ENCODE measurements at places on chromosomes 5 and 9. TPM values are rescaled to one million over a fixed set of nuclear protein-coding genes. Genes with fewer than 3 reads are reported as not detected.

The SLC12A2 gene
- total RNA-seq: 160 TPM

The PCDHGB4 gene
- total RNA-seq: 1.3 TPM

The NFIB gene
- 74.7 TPM for total RNA-seq

DNA sequence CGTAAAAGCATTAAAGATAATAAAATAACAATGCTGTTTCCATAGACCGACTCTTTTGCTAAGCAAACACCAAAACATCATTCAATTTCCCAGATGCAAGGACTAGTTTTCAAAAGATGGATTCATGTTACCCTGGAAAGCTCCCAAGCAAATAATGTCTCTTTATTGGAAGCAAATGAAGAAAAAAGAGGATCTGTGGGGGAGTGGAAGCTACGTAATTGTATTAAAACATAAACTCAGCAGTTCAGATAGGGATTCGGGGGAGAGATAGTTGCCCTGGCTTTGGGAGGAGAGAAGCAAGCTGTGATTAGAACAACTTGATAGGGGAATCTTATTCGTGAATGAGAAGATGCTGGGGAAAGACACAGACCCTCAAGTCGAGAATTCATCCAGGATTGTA, 491.0 kb upstream of the CLINT1 start:
- no peak for DNase-seq

DNA sequence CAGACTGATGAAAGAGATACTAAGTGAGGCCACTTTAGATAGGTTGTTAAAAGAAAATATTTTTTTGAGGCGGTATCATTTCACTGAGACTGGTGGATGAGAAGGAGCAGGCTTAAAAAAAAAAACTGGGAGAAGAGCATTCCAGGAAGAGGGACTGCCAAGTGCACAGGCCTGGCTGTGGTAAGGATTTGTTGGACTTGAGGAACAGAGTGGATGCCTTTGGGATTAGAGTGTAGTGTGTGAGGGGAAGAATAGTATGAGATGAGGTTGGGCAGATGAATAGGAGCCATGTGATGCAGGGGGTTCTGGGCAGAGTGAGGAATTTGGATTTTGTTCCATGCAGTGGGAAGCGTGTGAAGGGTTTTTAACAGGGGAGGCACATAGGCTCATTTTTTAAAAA, 57.9 kb downstream of the PBX3 start:
- no peak for DNase-seq

- DNase-seq: no peak
Measured at GRCh38 chr5:122908662-122909061, 63.2 kb downstream of the SNX24 start.

GRCh38 chr9:136558373-136558772, 12.5 kb upstream of the NOTCH1 start:
- no peak for DNase-seq

- DNase-seq: no peak
Measured at GRCh38 chr5:64831996-64832395, 63.3 kb downstream of the CWC27 start.

GRCh38 chr5:88130211-88130815, 138.3 kb downstream of the TMEM161B start:
- DNase-seq: no peak

GRCh38 chr9:117725426-117725887, 21.3 kb downstream of the TLR4 start:
- no peak for DNase-seq

GRCh38 chr9:123269281-123269680, 895 bp upstream of the STRBP start:
- DNase-seq: peak; percentile 20

All from left colon (tissue), 2 donors.